ENCODE measurements at places on chromosomes 11 and 22. TPM values are rescaled to one million over a fixed set of nuclear protein-coding genes. Genes with fewer than 3 reads are reported as not detected.

DNA sequence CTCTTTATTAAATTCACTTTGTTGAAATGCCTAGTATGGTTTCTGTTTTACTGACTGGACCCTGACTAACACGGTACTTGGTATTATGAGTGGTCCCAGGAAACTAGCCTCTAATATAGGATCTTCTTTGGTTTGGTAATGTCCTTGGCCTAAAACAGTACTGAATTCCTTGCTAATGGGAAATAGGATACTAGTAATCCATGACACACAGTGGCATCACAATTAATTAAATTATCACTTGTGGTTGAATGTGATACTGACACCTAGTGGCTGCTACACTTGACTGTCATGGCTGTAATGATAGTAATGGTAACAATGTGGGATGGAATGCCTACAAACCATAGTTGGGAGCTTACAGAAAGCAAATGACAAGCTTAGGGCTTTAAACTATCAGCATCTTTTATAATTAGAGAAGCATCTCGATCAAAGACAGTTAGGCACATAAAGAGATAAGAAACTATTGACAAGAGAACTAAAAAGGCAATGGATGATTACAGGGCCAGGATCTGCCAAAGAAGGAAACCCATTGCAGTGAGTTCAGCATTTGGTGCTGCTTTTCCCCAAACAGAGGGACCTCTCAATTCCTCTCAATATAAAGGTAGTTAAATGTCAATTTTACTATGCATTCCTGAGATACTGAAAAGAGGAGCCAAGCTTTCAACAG is 8.6 kb downstream of the DNHD1 start:
- no peak for DNase-seq

GRCh38 chr11:105953886-105954285 is 68.2 kb downstream of the MSANTD4 start:
- no peak for DNase-seq

- no peak for DNase-seq
Measured at GRCh38 chr22:20650294-20651207, 123.4 kb upstream of the SERPIND1 start.

GRCh38 chr11:75797116-75797515 is 17.9 kb upstream of the UVRAG start:
- no peak for DNase-seq

DNA sequence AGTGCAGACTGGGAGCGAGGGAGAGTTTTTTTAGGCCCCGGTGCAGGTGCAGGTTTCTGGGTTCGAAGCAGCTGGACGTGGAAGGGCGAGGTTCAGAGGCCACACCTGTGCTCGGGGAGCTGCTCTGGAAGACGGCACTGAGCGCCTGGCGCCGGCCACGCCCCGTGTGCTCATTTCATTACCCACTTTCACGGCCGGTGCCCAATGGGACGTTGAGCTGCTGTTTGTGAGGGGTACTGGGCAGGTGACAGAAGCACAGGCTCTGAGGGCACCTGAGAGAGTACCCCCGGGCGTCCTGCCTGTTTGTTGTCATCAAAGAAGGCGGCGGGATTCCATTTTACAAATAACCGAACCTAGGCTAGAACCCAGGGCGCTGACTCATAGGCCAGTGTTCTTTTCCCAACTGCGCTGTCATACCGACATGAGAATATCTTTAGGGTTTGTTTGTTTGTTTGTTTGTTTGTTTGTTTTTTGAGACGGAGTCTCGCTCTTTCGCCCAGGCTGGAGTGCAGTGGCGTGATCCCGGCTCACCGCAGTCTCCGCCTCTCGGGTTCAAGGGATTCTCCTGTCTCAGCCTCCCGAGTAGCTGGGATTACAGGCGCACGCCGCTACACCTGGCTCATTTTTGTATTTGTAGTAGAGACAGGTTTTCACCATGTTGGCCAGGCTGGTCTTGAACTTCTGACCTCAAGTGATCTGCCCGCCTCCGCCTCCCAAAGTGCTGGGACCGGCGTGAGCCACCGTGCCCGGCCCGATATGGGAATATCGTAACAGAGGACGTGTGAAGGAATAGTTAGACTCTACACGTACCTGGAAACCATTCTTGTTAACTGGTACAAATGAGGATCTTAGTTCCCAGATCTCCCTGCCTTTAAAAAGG is 16.6 kb upstream of the SPTBN2 start:
- no peak for DNase-seq

DNA sequence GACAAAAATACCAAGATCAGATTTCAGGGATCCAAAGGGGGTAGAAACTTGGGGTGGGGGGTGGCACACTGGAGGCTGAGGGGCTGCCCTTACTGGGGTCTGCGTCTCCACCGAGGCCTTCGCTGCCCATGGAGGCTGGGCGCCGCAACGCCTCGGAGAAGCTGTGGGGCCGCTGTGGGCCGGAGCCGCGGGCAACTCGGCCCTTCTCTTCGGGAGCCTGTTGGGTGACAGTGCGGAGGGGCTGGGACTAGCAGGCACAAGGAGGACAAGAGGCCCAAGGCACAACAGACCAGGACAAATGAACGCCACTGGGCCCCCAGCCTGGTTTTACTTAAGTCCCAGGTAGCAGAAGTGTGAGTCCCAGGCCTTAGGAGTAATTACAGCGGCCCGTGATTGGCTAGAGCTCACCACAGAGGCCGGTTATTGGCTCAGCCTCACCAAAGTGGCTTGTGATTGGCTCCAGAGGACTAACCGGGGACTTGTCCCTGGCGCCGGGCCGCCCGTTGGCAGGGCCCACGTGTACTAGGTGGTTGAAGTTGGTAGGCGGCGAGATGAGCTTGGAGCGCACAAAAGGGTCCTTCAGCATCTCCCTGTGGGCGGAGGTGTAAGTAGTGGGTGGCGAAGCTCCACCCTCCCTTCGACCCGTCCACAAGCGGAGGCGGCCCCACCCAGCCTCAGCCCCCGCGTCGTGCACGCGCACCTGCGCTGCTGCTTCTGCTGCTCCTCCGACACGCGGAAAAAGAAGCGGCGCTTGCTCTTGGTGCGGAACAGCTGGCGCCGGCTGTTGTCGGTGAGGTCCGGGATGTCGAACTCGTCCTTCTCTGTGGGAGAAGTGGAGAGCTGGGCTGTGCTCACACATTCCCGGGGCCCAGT is 16.5 kb upstream of the MEN1 start:
- DNase-seq: no peak

- no peak for DNase-seq
Measured at GRCh38 chr11:17354601-17354991, 3.0 kb downstream of the NCR3LG1 start.

DNA sequence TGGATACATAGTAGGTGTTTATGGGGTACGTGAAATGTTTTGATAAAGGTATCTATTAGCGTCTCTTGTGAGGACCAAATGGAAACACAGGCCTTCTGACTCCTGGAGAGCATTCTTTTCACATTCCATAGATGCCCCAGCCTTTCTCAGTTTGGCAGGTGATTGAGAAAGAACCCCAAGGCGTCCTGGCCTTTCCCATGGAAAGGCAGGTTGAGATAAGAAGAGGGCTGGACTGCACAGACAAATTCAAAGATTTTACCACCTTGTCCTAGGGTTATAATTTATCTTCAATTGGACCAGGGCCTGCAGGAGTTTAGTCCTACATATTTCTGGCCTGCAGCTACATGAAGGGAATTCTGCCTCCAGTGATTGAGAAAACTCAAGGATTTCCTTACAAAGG is 661 bp upstream of the OLFML1 start:
- DNase-seq: no peak

GRCh38 chr11:87463486-87464102 is 425.9 kb downstream of the TMEM135 start:
- DNase-seq: no peak

DNA sequence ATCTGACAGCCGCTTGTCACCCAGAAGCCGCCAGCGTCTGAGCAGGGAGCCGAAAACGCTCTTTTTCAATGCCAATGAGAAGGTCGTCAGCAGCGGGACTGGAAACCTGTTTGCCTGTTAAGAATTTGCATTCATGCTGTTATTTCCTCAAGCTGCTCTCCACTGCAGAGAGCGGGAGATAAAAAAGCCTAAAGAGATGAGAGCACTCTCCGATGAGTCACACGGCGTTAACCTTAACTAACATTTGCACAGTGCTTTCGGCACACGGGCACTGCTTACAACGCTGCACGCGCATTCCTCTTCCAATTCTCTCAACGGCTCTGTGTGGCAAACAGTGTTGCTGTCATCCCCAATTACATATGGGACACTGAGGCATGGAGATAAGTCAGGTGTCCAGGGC is 40.0 kb upstream of the RTL6 start:
- no peak for DNase-seq

DNA sequence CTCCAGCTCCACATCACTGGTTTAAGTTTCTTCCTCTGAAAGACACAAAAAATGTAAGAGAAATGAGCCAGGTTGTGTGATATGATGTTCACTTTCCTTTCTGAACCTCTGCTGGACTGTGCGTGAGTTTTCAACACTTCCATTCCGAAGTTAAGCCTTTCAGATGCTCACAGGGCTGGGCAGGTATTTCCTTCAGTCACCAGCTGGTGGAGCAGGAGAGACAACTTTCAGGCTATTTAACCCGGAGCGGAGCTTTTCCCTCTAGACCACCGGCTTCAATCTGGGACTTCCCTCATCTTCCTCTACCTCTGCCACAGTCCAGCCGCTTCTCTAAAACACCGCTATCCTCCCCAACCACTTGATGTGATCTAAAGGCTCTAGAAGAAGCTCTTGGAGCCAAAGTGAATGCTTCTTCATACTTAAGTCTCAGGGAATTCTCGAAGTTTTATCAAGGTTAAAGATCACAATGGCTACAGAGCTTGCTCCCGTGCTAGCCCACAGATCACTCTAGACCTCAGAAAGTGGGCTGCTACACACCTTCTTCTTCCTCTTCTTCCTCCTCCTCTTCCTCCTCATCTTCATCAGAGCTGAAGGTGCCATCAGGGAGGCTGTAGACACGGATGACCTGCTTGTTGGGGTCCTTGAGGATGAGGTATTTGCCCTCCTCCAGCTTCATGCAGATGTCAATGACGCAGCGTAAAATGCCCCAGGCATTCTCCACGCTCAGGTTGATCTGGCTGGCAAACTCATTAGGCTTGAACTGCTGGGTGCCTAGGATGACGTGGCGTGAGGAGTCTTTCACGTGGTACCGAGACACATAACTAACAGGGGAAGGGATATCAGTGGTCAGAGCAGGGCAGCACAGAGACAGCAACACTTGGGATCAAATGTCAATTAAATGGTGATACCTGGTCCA is 4.4 kb upstream of the FOXRED2 start:
- DNase-seq: no peak

DNA sequence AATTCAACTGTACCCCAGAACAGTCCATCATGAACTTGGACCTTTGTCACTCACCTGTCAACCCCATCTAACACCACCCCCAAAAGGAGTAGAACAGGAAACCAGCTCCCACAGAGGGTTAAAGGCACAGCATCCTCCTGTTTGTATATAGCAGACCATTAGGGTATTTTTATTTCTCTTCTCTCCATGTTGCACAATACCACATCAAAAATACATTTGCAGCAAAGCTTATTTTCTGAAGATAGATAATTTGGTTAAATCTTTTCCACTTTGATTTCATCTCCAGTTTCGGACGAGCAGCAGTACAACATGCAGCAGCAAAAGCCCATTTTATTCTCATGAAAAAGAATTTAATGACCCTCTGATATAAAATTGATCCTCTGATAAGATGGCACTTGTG is 103.1 kb downstream of the KIRREL3 start:
- DNase-seq: no peak

- DNase-seq: no peak
Measured at GRCh38 chr11:34213366-34213765, 107.9 kb downstream of the NAT10 start.

GRCh38 chr11:68683536-68684384 is 584 bp upstream of the GAL start:
- DNase-seq: no peak

- no peak for DNase-seq
Measured at GRCh38 chr11:37124384-37124783, 526.3 kb upstream of the RAG2 start.

DNA sequence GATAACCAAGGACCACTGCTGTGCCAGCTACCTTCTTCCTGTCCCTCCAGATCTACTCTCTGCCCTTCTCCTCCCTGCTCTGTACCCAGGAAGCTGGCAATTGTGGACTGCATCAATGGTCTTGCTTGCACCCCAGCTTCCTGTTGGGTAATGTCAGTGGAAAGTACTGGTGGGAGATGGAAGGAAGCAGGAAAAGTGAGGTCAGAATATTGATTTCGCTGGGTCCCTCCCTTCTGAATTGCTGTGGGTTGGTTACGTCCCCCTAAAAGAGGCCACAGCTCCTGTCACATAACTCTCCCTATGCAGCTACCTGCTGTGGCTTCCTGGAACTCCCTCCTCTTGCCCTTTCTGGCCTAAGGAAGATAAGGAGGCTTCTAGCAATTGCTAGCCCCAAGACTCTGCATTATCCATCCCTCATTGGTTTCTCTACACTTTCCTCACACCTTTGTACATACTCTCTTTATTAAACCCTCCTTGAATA is 81.2 kb downstream of the RASSF10 start:
- DNase-seq: no peak

- no peak for DNase-seq
Measured at GRCh38 chr22:39959640-39960447, at the start of gene TMA7B. Gene TMA7B (plus strand): TSS chr22:39960397. CDS start chr22:39964375, 3,978 bp downstream.

GRCh38 chr11:13997881-13998280 is 35.4 kb downstream of the SPON1 start:
- DNase-seq: no peak

- DNase-seq: no peak
Measured at GRCh38 chr11:114098927-114099326, 39.4 kb downstream of the ZBTB16 start.

DNA sequence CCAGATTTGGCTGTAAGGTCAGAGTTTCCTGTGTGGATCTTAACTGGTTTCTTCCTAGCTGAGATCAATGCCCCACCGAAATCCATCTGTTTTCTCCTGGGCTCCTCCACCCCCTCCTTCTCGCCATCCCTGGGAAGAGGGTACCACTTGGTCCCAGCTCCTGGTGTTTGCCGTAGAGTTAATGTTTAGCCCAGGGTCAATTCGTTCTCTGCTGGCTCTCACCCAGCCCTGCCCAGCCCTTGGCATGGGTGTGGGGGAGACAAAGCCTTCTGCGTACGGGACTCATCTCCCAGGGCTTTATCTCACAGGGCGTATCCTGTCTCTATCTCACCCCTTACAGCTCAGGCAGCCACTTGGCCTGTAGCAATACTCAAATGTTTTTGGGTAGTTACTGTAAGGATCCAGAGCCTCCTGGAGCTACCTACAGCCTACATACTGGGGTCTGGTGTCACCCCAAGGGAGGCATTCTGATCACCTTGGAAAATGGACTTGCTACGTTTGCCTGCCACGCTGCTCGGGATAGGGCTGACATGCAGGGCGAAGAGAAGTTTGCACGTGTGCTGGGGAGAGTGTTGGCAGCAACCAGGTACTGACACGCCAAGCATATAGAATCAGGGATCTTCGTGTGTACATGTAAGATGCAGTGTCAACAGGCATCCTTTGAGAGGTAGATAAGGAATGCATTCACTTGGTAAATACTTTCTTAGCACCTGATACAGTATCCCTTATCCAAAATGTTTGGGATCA is 66.1 kb downstream of the SCN3B start:
- no peak for DNase-seq

- no peak for DNase-seq
Measured at GRCh38 chr11:65327021-65327420, 6.6 kb upstream of the DPF2 start.

The YPEL4 gene
- polyA plus RNA-seq: 2.1 TPM

The NEFH gene
- polyA plus RNA-seq: 1.5 TPM

The APOC3 gene
- not detected for polyA plus RNA-seq

The GSTP1 gene
- 200 TPM for polyA plus RNA-seq

The FGF19 gene
- polyA plus RNA-seq: 0.53 TPM

The CLP1 gene
- polyA plus RNA-seq: 8.5 TPM

The ZDHHC13 gene
- polyA plus RNA-seq: 6.3 TPM

The OR2AT4 gene
- 0.11 TPM for polyA plus RNA-seq
